ENCODE measurements at places on chromosomes 1 and 21. TPM values are rescaled to one million over a fixed set of nuclear protein-coding genes. Genes with fewer than 3 reads are reported as not detected.

DNA sequence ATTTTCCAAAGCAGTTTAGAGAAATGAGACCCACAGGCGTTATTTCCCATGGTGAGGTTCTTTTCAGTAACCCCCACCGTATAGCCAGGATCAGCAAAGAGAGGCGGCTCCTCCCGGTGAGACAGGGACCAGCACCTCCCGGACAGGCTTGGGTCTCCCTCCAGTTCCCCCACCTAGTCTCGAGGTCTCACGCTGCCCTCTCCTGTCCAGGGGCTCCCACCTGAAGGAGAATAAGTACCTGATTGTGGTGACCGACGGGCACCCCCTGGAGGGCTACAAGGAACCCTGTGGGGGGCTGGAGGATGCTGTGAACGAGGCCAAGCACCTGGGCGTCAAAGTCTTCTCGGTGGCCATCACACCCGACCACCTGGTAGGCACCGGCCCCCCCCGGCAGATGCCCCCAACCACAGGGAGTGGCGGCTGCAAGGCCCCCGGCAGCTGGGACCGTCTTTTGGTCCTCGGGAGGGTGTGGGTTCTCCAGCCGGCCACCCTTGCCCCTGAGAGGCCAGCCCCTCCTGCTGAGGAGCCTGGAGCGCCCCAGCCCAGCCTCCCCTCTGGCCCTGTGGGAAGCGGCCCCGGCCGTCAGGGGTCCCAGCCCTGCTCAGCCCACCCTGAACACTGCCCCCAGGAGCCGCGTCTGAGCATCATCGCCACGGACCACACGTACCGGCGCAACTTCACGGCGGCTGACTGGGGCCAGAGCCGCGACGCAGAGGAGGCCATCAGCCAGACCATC, 4.9 kb downstream of the COL6A1 start:
- no peak overlapping the region for H3K4me3 ChIP-seq
- H3K27ac ChIP-seq, result no peak overlapping the region
- no peaks in the 10 kb centered on the region for H3K27me3 ChIP-seq

- no peaks in the 10 kb centered on the region for H3K36me3 ChIP-seq
- no peak overlapping the region for H3K27ac ChIP-seq
These were observed 18.8 kb downstream of the PIK3C2B start for GRCh38 chr1:204475656-204476432.

The FOXJ3 gene
- 19.0 TPM for polyA plus RNA-seq

- peak overlapping the region; percentile 82 for H3K27ac ChIP-seq
- H3K4me1 ChIP-seq, result peaks cover 15% of the 10 kb centered on the region
- H3K27me3 ChIP-seq, result peaks cover 5% of the 10 kb centered on the region
- peak; percentile 90 for DNase-seq
- H3K36me3 ChIP-seq, result no peaks in the 10 kb centered on the region
- H3K4me3 ChIP-seq, result no peak overlapping the region
These were observed 7.8 kb upstream of the PTPRF start for GRCh38 chr1:43522776-43523480.

- H3K4me3 ChIP-seq, result no peak overlapping the region
- no peak overlapping the region for H3K27ac ChIP-seq
- H3K4me1 ChIP-seq, result no peaks in the 10 kb centered on the region
These were observed 34.7 kb upstream of the PDE9A start for GRCh38 chr21:42618707-42619102.

The CYP4B1 gene
- 0.92 TPM for polyA plus RNA-seq

GRCh38 chr1:243849421-243850201, 432 bp downstream of the AKT3 start:
- H3K4me1 ChIP-seq, result peaks cover 6% of the 10 kb centered on the region
- H3K27ac ChIP-seq, result peak overlapping the region; percentile 90

- H3K27ac ChIP-seq, result no peak overlapping the region
- no peaks in the 10 kb centered on the region for H3K36me3 ChIP-seq
- no peak for DNase-seq
- peaks cover 6% of the 10 kb centered on the region for H3K4me1 ChIP-seq
- no peak overlapping the region for H3K4me3 ChIP-seq
These were observed 41.0 kb upstream of the EPS15 start for GRCh38 chr1:51560034-51560433.

GRCh38 chr21:44259082-44259705, 2.5 kb downstream of the DNMT3L start:
- no peak overlapping the region for H3K4me3 ChIP-seq
- no peaks in the 10 kb centered on the region for H3K4me1 ChIP-seq
- H3K36me3 ChIP-seq, result no peaks in the 10 kb centered on the region
- H3K27me3 ChIP-seq, result no peaks in the 10 kb centered on the region
- no peak for DNase-seq

DNA sequence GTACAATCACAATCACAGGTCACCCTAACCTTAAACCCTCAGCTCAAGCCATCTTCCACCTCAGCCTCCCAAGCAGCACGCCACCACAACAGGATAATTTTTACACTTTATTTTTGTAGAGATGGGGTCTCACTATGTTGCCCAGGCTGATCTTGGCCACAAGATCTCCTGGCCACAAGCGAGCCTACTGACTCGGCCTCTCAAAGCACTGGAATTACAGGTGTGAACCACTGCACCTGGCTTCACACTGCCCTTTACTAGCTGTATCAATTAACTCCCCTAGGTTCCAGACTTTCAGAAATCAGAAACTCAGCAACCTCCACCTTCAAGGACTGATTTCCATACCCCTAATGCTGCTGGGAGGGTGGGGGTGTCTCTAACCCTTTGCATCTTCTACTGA, 37.0 kb downstream of the NUP133 start:
- no peaks in the 10 kb centered on the region for H3K4me1 ChIP-seq
- DNase-seq, result no peak
